ENCODE measurements at places on chromosomes 7 and 10.

DNA sequence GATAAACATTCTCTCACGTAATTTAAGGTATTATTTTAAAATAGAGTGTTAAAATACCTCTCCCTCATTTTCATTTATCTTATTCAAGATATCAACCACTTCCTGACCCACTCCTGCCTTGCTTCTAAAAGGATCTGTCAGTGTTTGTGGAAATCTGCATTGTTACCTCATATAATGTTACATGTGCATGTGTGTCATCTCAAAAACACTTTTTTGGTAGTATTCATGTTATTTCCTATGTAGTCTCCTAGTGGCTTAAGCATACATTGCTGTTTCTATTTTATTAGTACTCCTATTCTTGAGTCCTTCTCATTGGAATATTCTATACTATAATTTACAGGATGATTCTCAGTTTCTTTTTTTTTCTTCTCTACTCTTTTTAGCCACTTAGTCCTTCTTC is 1360.7 kb upstream of the CELF2 start:
- no peak for DNase-seq

GRCh38 chr10:7192831-7193361 is 217.9 kb downstream of the SFMBT2 start:
- no peak for DNase-seq

DNA sequence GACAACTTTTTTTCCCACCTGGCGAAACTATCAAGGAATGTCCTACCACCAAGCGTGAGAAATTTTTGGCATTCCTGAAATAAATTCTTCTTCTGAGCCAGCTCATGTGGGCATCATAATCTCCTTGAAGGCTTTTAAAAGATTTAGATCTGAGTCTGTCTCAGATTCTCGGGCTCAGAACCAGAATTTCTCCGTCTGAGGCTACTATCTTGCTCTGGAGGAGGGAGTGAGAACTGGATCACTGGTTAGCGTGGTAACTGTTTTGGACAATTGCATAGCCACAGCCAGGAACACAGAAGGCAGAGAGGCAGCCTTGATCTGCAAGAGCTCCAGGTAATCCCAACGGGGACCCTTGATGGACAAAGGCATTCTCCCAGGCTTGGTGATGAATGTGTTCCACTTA is 1.0 kb upstream of the PLAC9 start:
- no peak for DNase-seq

GRCh38 chr10:92180399-92180798 is 110.5 kb downstream of the CPEB3 start:
- DNase-seq: no peak

GRCh38 chr10:69439350-69439739 is 11.9 kb upstream of the TSPAN15 start:
- DNase-seq: no peak

All from iPS DF 6.9 (cell line).